SK-N-SH (cell line): ENCODE measurements at places on chromosomes 4 and X.

DNA sequence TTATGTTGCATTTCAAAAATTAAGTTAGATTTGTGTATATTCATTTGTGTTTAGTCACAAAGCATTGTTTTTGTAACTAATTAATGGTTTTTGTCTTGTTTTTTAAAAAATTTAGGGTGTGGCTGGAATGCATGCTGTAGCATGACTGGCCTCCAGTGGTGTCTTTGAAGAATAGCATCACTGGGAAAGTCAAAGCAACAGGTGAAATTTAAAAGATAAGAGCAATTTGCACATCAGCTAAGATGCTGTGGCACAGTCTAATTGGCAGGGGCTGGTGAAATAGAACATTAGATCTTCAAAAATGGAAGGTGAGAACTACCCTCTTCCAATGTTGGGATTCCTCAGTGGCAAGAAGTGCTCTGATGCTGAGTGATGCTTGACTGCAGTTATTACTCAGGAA lies 45.3 kb downstream of the ANK2 start:
- peak; percentile 37 for DNase-seq

DNA sequence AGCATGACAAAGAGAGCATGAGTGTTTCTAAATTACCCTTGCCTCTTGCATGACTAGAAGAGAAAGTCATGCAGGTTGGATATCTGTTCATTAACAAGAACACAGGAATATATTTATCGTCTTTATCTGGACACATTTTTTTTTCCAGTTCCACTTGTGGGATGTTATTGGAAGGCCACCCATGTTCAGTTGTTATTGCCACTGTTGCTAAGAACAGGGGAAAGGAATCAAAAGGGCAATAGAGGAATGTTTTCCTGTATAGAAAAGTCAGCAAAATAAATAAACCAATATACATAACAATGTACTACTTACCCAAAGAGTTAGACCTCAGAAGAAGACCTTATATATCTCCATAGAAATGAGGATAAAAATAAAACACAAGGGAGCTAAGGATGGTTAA lies 270.1 kb downstream of the QDPR start:
- DNase-seq: no peak

- no peak for DNase-seq
Measured at GRCh38 chr4:113404841-113405240, 355.4 kb downstream of the ANK2 start.

- DNase-seq: no peak
Measured at GRCh38 chrX:113770806-113771205, 813.1 kb upstream of the HTR2C start.

GRCh38 chrX:134761788-134762187 lies 103.5 kb upstream of the PLAC1 start:
- DNase-seq: peak; percentile 16

DNA sequence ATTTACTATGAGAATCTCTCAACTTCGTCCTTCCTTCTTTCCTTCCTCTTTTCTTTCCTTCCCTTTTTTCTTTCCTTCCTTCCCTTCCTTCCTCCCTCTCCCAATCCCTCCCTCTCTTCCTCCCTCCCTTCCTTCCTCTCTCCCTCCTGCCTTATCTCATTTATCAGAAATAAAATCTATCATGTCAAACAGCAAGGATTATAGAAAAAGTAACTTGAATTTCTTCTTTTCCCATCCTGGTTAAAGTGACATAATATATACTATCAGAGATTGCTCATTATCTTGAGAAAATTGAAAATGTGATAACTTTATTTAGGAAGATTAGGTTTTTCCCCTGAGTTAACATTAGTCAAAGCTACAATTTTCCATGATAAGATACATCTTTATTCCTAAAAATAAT lies 5.6 kb downstream of the TIGD4 start:
- no peak for DNase-seq

DNA sequence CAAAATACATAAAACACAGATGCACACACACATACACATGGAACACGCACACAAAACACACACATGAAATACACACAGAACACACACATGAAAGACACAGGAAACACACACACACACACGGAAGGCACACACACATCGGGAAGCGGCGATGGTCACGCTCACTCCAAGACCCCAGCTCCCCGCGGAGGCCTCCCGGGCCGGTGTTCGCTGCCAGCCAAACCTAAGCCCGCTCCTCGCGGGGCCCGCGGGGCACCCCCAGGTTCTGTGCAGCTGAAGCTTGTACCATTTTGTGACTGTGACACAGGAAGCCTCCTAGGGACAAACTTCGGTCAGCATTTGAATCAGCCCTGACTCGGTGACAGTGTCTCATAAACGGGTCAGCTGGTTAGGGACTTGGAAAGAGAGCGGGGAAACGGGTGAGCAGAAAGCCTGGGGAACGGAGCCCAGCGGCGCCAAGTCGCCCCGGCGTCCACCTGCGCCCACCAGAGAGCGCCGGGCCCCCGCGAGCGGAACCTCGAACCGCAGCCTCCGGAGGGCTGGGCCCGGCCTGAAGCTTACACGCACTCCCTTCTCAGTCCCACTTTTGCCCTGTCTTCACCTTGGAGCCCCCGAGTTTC lies 32.1 kb downstream of the F11 start:
- DNase-seq: peak; percentile 37

- DNase-seq: no peak
Measured at GRCh38 chr4:86614865-86615264, 20.8 kb downstream of the PTPN13 start.

DNA sequence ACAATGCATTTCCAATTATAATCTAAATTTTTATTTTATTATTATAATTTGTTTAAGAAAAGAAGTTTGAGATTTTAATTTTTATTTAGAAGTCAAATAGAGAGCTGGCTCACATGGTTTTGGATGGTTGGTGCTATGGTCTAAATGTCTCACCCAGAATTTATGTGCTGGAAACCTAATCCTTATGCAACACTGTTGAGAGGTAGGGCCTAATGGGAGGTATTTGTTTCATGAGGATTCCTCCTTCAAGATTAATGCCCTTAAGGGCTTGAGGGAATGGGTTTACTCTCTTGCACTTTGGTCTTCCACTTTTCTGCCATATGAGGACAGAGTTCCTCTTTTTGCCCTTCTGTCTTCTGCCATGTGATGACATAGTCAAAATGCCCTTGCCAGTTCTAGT lies 960.5 kb upstream of the IGFBP7 start:
- DNase-seq: no peak

DNA sequence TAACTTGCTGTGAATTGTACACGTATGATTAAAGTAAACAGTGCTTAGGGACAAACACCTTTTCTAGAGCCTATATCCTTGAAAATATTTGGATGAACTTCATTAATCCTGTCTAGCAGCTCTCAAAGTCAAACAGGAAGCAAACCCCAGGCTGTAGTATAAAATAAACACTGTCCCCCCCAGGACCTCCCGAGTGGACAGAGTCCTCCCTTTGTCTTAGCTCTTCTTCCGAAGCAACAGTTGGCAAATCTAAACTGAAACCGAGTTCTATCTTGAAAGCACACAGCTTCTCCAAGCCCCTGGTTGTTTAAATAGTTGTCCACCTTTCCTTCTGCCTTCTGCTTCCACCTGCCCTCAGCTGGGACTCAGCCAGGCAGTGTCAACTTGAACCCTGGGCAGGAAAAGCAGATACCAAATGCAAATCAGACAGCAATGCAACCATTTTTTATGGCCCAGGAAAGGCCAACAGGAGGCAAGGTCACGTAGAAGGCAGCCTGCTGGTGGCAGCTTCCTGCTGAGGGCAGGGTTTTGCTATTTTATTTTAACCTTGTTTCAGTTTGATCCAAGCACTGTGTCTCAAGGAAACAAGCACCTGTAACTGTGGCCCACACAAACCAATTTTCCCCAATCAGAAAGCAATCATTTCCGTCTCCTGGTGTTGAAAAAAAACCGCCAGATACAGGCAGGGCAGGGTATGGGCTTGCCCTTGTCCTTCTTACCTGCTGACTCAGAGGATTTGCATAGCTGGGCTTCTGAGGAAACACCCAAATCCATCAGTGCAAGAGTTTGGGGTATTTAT lies 110.3 kb upstream of the KIT start:
- no peak for DNase-seq

DNA sequence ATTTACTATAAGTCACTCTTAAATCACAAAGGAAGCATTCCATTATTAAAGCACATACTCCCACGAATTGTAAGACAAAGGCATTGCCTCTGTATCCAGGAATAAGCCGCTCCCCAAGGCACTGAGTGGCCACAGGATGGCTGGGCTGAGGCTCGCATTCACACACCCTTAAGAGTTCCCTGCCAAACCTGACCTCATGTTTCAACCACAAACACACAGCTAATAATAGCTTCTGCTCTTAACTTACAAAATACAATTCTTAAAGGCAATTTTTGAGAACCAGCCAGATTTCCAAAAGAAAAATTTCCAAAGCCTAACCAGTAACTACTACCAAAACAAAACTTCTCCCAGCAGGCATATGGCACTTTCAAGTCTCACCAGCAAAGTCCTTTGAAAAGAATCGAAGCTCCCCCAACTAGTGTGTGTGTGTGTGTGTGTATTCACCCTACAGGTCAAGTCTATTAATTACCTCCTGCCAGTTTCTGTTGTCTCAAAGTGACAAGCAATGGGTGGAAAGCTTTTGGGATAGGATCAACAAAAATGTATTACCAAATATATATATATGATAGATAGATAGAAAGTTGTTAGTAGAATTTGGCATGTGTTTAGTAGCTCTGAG lies 36.0 kb downstream of the ARHGAP6 start:
- DNase-seq: no peak

GRCh38 chr4:42350611-42351182 lies 46.6 kb upstream of the SHISA3 start:
- no peak for DNase-seq

GRCh38 chr4:181272422-181272821 lies 970.8 kb upstream of the TENM3 start:
- no peak for DNase-seq

DNA sequence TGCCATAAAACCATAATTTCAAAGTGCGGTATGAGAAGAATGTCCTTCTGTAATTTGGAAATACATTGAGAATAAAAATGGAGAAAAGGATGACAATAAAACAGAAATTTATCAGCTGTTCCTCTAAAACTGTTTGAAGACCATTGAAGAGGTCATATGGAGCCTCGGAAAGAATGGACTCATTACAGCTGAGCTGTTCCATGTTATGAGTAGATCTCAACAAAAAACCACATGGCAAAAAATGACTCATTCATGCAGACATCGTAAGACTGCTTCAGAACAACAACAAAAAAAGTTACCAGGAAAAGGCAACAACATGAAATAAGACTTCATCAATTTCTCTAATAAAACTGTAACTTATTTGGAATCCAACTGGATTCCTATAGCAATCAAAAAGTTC lies 39.7 kb downstream of the AKAP4 start:
- no peak for DNase-seq

DNA sequence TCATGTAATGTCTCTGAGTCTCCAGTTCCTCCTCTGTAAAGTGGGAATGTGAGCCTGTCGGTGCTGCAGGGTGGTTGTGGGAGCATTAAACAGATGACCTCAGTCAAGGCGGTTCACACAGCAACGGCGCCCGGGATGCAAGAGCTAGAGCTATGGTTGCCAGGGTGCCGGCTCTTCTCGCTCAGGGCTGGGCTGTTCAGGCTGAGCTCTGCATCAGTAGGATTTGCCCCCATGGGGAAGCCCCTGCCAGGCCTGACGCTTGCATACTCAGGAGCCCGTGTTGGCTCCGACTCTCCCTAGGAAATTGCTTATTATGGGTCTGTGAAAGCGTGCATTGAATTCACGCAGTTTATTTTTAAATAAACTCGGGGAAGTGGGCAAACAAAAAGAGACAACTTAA lies 67.3 kb downstream of the PSAPL1 start:
- DNase-seq: no peak

- DNase-seq: no peak
Measured at GRCh38 chrX:136192839-136193414, 45.6 kb downstream of the FHL1 start.

- peak; percentile 7 for DNase-seq
Measured at GRCh38 chr4:107304699-107305286, 268.7 kb upstream of the DKK2 start.

- no peak for DNase-seq
Measured at GRCh38 chrX:103398421-103398864, 22.1 kb downstream of the BEX3 start.

DNA sequence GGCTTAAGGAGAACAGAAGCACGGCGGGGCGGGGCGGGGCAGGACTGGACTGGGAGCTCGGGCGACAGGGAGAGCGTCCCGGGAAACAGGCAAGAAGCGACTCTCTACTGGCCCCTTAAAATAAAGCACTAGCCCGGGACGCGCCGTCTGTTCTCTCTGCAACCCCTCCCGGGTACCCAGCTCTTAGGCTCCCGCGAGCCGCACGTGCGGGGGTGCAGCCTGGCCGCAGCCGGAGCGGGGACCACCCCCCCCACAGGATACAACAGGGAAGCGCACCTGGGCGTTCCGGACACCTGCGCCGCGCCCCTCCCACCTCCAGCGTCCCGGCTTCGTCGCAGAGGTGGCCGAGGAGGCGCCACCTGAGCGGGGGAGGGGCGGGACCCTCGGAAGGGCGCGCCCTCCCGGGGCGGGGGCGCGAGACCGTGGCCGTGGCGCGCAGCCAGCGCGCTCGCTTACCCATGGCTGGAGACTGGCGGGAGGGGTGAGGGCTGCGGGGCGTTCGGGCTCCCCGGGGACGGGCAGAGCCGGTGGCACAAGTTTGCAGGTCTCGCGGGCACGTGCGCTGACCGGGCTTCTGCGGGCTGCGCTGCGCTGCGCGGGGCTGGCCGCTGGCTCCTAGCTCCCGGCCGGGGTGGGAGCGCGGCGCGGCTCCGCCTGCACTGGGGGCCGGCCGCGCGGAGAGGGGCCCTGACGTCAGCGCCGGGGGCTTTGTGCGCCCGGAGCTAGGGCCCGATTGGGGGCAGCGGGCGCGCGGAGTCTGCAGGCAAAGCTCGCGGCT lies 91.5 kb downstream of the GEMIN8 start:
- DNase-seq: peak; percentile 82

DNA sequence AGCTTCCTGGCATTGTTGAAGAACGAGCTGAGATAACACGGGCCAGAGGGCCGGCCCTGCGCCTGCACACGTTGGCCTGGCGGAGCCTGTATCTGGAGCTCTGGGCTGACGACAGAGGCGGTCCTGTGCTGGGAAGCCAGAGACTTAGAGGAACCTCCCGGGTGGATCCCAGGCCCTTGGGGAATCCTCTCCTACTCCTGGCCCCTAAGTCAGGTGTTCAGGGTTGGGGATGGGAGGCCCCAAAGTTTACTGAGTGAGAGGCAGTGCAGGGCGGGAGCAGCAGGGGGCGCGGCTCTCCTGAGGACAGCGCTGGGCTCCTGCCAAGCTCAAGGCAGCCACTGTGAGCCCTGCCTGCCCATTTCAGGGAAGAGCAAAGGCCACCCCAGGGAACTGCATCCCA lies 2.5 kb upstream of the HTRA3 start:
- peak; percentile 73 for DNase-seq

GRCh38 chrX:130851569-130851968 lies 51.4 kb downstream of the ENOX2 start:
- no peak for DNase-seq

- DNase-seq: no peak
Measured at GRCh38 chrX:152822383-152823086, 8.0 kb downstream of the CETN2 start.

GRCh38 chr4:145044341-145044740 lies 53.7 kb downstream of the ANAPC10 start:
- no peak for DNase-seq

DNA sequence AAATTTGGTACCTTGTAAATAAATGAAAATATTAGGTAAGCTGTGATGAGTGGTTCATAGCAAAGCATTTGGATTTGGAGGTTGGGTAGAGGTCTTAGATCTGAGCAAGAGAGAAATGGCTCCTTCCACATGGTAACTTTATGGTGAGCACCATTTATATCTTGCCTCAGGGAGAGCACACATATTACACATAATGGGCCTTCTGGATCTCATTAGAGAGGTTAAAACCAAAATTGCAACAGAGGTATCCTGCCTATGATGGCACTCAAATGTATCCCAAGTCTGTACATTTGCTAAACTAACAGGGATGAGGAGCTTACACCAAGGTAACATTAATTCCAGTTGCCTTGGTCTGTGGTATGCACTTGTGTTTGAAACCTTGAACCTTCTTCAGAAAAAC lies 87.1 kb upstream of the PUDP start:
- DNase-seq: no peak
